ENCODE measurements at places on chromosomes 5 and 9. TPM values are rescaled to one million over a fixed set of nuclear protein-coding genes. Genes with fewer than 3 reads are reported as not detected.
A peak's percentile ranks its signal among the peaks of the same experiment; 100 is the strongest.

DNA sequence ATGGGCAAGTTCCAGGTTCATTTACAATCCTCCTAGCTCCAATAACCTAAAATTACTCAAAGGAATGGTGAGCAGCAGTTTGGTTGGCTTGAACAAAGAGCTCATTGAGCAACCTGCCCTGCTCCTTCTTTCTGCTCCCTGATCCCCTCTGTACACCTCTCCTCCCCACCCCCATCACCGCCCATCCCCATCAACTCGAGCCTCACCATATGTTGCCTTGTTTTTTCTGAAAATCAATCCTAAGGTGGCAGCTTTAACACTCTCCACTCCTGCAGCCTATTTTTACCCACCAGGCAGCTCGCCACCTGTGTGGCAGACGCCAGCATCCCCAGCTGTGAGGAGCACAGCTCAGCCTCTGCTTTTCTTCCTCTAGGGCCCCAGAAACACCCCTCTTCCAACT lies 533.4 kb upstream of the BRINP1 start:
- DNase-seq, result no peak
- no peak overlapping the region for H3K27ac ChIP-seq
- H3K36me3 ChIP-seq, result no peaks in the 10 kb centered on the region
- no peaks in the 10 kb centered on the region for H3K27me3 ChIP-seq
- H3K4me1 ChIP-seq, result no peaks in the 10 kb centered on the region
- no peak overlapping the region for H3K4me3 ChIP-seq

RGS7BP gene
- 0.03 TPM for total RNA-seq

DNA sequence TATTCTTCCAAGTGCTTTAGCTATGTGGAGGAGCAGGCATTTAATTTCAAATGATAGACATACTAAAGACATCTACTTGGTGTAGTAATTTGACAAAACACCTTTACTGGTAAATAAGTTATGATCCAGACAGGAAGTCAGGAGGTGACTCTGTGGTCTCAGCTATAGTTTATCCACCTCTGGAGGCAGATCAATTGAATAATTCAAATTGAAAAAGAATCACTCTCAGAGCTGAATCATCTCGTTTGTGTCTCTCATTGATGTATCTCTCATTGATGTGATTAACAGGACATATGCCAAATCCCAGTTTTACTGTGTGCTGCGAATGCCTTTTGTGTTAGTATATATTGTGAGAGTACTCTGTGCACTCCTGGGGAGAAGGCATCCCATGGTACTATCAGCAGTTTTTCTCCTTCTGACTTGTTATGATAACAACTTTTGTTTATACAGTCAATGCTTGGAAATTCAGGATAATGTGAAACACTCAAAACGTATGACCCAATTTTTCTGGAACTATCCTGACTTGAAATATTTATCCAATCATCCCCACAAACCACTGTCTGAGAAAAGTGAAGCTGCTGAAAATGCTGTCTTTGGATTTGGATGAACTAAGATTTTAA lies 48.5 kb upstream of the DAB2 start:
- DNase-seq, result no peak
- H3K36me3 ChIP-seq, result no peaks in the 10 kb centered on the region
- H3K4me3 ChIP-seq, result no peak overlapping the region
- no peaks in the 10 kb centered on the region for H3K27me3 ChIP-seq
- peak overlapping the region; percentile 33 for H3K27ac ChIP-seq

RELL2 gene
- 10.1 TPM for total RNA-seq

DNA sequence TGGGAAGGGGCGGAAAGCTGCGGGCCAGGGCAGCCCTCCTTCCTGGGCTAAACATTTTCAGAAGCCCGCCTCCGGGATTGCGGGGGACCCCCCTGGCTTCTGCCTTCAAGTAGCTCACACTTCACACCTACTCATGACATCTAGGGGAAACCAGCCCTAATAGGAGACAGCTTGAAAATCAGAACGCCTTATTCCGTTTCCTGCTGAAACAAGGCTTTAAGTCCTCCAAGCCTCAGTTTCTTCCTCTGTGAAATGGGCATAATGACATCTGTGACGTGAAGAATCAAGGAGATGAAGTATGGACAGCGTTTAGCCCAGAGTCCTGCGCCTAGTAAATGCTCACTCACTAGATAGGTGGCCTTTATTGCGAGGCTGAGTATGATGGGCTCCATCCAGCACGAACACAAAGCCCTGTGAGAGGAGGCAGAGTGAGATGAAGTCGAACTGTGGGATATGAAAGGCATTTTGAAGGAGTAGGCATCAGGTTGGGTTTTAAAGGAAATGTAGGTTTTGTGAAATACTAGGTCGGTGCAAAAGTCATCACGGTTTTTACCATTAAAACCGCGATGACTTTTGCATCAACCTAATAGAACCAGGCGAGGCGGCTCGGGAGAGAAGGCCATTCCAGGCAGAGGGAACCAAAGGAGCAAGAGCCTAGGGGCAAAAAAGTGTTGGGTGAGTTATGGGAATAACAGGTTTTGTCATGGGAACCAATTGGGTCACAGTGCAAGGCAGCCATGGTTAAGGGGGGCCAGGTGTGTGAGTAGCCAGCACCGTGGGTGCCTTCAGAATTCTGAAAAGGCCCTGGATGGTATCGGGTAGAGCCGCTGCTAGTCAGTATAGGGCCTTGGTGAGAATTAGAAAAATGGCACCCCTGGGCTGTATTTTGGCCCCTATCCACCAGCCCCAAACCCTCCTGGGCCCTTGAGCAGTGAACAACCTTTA lies 1.0 kb upstream of the TSC1 start:
- H3K4me1 ChIP-seq, result peaks cover 40% of the 10 kb centered on the region
- peak overlapping the region; percentile 100 for H3K27ac ChIP-seq
- peak overlapping the region; percentile 93 for H3K4me3 ChIP-seq

TLX3 gene
- total RNA-seq, result not detected

DNA sequence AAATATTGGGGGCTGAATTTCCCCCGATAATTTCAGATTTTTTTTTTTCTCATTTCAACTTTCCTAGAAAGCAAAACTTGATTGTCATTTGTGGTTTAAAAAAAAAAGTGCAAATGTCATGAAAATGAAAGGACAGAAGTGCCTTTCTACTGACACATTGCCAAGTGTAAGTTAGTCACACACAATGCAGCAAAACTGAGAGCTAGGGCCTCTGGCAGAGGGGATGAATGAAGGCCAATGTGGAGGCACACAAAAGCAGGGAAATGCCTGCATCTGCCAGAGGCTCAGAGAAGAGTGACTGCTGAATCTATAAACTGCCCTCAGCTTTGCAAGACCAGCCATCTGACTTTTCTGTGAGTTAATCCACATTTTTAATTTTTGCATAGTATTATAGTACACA lies 6.8 kb upstream of the IFNA5 start:
- no peak overlapping the region for H3K27ac ChIP-seq
- DNase-seq, result no peak
- H3K27me3 ChIP-seq, result no peaks in the 10 kb centered on the region
- H3K36me3 ChIP-seq, result no peaks in the 10 kb centered on the region
- no peaks in the 10 kb centered on the region for H3K4me1 ChIP-seq

CER1 gene
- total RNA-seq, result not detected

DNA sequence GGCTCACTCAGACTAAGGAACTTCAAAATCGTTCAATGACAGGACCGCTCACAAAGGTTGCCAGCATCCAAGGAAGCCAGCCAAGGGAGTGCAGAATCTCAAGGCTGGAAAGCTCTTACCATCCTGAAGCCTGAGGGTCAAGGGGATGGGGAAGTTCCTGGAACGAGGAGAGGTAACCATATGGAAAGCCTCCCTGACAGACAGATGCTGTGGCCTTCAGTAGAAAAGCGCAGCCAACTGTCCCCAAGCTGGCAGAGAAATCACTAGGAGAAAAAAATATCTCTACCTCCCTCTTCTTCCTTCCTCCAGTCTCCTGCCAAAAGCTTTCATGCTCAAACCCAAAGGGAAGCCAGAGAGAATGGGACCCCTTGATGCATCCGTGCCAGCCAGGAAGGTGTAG lies 90.5 kb upstream of the RANBP3L start:
- H3K4me3 ChIP-seq, result no peak overlapping the region
- peaks cover 9% of the 10 kb centered on the region for H3K27me3 ChIP-seq
- no peaks in the 10 kb centered on the region for H3K36me3 ChIP-seq
- DNase-seq, result no peak
- 0 out of 2 replicates have a peak, but pooled peaks cover 3% of the 10 kb centered on the region for H3K4me1 ChIP-seq
- no peak overlapping the region for H3K27ac ChIP-seq

TTLL11 gene
- 5.5 TPM for total RNA-seq

GRCh38 chr9:7130266-7130820 lies 372.6 kb downstream of the KDM4C start:
- no peak overlapping the region for H3K4me3 ChIP-seq
- no peak overlapping the region for H3K27ac ChIP-seq
- H3K36me3 ChIP-seq, result no peaks in the 10 kb centered on the region
- no peak for DNase-seq
- no peaks in the 10 kb centered on the region for H3K27me3 ChIP-seq

GRCh38 chr5:152551061-152551460 lies 146.0 kb upstream of the NMUR2 start:
- no peaks in the 10 kb centered on the region for H3K27me3 ChIP-seq
- no peaks in the 10 kb centered on the region for H3K4me1 ChIP-seq
- H3K27ac ChIP-seq, result no peak overlapping the region
- H3K4me3 ChIP-seq, result no peak overlapping the region
- H3K36me3 ChIP-seq, result no peaks in the 10 kb centered on the region

DNA sequence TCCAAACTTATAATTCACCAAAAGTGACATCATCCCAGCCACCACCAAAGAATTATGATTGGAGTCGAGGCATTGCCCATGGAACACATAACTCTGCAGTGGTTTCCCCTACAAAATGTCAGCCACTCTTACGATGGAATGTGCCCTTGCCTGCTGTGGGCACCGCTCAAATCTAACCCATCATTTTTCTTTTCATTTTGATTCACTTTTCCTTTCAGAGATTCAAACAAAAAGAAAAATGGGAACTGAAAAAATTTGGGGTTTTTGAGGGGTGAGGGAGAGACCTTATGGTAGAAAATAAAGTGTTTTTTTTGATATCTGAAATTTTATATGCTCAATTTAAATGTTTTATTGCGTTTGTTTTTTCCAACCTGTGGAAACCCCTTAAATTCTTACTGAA lies 28.1 kb downstream of the SMARCA2 start:
- DNase-seq, result no peak
- peaks cover 4% of the 10 kb centered on the region for H3K36me3 ChIP-seq
- no peak overlapping the region for H3K4me3 ChIP-seq
- H3K27me3 ChIP-seq, result no peaks in the 10 kb centered on the region
- H3K27ac ChIP-seq, result no peak overlapping the region
- no peaks in the 10 kb centered on the region for H3K4me1 ChIP-seq

DNA sequence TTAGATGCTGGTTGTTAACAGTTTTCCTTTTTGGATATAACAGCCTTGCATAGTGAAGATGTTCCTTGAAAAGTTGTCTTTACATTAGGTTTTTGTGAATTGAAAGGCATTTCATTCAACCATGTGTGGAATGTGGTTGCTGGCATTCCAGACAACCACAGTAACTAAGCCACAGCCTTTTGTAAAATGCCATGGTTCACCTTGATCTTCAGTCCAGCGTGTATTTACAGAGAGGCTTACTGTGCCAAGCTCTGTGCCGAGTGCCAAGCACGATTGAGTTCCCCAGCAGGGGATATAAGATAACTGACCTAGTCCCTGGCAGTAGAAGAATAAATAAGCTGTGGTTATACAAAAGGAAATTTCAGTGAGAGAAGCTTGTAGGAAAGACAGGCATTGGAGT lies 4.9 kb downstream of the EXOSC2 start:
- peak; percentile 49 for DNase-seq
- H3K4me1 ChIP-seq, result peaks cover 57% of the 10 kb centered on the region
- H3K36me3 ChIP-seq, result peaks cover 79% of the 10 kb centered on the region
- peak overlapping the region; percentile 39 for H3K27ac ChIP-seq
- no peak overlapping the region for H3K4me3 ChIP-seq
- no peaks in the 10 kb centered on the region for H3K27me3 ChIP-seq

SH3PXD2B gene
- total RNA-seq, result 32.3 TPM

KIF12 gene
- total RNA-seq, result 0.85 TPM

TMOD1 gene
- total RNA-seq, result not detected

DNA sequence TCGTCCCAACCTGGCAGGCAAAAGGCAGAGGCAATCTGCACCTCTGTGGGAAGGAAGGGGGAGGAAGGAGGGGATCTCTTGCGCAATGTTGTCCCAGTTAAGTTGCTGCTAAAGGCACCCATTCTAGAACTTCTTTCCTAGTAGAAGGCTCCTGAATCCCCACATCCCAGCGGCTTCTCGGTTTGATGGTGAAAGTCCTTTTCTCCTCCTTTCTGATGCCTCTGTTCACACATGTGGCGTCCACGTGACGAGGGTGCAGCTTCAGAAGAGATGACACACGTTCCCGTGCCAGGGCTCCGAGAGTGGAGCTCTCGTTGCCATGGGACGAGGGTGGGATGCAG lies 96.9 kb upstream of the FCN2 start:
- peaks cover 70% of the 10 kb centered on the region for H3K36me3 ChIP-seq
- no peaks in the 10 kb centered on the region for H3K27me3 ChIP-seq
- H3K4me3 ChIP-seq, result no peak overlapping the region
- H3K4me1 ChIP-seq, result peaks cover 3% of the 10 kb centered on the region
- no peak for DNase-seq
- H3K27ac ChIP-seq, result no peak overlapping the region

DNA sequence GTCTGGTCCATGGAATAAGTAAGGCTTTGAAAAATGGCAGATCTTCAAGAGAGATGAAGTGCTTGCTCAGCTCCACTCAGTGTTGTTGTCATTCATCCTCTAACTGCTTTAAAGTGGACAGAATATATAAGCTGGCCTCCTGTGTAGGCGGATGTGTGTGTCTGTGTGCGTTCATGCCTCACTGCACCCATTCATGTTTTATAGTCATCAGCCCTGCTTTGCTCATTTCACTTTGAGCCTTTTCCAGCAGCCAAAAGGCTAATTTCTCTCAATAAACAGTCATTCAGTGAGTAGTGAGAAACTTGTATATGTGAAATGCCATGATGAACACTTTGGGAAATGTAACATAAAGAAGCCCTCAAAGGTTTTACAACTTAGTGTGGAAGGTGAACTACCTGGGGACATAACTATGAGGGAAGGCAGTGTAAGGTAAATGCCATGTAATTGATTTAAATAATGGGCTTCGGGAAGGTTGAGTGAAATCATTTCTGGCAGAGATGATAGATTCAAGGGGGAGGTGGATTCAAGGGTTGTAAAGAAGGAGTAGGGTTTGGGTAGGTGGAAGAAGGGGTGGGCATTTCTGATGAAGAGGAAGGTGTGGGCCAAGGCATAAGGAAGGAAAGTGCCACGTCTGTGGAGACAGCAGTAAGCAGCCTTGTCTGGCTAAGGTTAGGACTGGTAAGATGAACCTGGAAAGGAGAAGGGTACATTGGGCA lies 15.7 kb downstream of the TTC23L start:
- DNase-seq, result no peak
- H3K4me3 ChIP-seq, result no peak overlapping the region
- H3K27me3 ChIP-seq, result no peaks in the 10 kb centered on the region
- no peaks in the 10 kb centered on the region for H3K36me3 ChIP-seq
- no peak overlapping the region for H3K27ac ChIP-seq

CBY3 gene
- total RNA-seq, result not detected

All from SJSA1 (cell line).